Activated CD4-positive, alpha-beta memory T cell treated with anti-CD3 and anti-CD28 coated beads for 36 hours (primary cell): ENCODE measurements at places on chromosomes 16 and 17. TPM values are rescaled to one million over a fixed set of nuclear protein-coding genes. Genes with fewer than 3 reads are reported as not detected.

DNA sequence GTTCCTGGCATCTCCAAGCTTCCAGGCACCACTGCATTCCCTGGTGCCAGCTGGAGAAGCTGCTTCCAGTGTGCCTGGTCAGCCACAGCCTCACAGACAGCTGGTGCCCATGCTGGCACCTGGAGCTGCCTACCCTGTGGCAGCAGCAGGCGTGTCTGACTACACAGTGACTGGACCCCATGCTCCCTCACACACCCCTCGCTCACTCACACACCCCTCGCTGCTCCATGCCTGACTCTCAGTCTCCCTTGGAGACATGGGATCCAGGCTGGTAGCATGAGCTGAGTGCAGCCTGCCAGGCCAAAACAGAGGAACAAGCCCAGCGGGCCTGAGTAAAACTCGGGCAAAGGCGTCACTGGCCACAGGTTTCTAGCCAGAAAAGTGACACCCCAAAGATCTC, 59.1 kb upstream of the SMIM36 start:
- no peak for DNase-seq
- no peak overlapping the region for H3K27ac ChIP-seq
- H3K27me3 ChIP-seq = peaks cover 7% of the 10 kb centered on the region
- H3K36me3 ChIP-seq = no peaks in the 10 kb centered on the region
- H3K4me3 ChIP-seq = no peak overlapping the region

DNA sequence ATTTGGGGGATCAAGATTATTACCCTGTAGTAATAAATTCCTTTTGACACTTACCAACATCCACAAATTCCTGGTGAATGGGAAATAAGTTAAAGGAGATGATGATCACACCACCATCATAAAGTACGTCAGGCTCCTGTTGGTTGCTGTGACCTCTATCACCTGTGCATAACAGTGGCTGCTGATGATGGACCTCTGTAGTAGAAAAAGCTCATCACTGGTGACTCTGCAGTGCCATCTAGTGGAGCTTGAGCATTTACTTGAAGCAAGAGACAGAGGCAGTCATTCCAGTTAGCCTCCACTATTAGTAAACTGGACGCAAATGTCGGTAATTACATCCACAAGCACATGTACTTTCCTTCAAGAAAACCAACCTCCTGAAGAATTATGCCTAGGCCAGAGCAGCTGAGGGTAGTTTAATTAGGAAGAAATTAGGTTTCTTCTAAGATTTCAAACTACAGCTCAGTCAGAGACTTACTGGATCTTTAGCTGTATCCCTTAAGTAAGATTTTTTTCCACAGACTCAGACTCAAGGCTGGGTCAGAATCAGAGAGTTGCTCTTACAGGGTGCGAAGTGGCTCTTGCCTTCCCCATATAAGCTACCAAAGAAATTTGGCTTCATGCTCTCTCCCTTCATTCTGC, 39.3 kb downstream of the CYB561 start:
- H3K36me3 ChIP-seq = no peaks in the 10 kb centered on the region
- peaks cover 11% of the 10 kb centered on the region for H3K4me1 ChIP-seq
- no peak overlapping the region for H3K4me3 ChIP-seq
- no peak overlapping the region for H3K27ac ChIP-seq
- DNase-seq = peak; percentile 74

DNA sequence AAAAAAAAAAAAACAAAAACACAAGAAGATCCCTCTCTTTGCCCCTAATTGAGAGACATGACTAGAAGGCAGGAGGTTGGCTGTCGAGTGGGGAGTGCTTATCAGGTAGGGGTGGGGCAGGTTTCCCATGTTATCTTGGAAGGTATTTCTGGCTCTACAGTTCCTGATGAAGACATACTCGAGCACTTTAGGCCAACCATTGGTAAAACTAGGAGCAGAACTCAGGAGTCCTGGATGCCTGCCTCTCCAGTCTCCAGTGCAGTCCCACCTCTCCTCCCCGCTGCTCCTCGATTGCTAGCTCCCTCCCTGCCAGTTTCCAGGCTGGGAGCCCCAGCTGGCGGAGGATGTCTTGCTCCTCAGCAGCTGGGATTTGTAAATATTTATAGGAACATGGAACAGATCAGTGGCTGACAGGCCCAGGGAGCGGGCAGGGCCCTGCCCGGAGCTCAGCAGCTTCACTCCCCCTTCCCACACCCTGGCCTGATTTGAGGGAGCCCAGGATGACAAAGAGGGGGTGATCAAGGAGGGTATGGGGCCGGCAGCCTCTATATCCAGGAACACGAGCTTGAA, 11.4 kb upstream of the C1QL1 start:
- no peaks in the 10 kb centered on the region for H3K36me3 ChIP-seq
- H3K4me3 ChIP-seq = no peak overlapping the region
- no peak for DNase-seq
- H3K4me1 ChIP-seq = peaks cover 2% of the 10 kb centered on the region
- no peak overlapping the region for H3K27ac ChIP-seq

DNA sequence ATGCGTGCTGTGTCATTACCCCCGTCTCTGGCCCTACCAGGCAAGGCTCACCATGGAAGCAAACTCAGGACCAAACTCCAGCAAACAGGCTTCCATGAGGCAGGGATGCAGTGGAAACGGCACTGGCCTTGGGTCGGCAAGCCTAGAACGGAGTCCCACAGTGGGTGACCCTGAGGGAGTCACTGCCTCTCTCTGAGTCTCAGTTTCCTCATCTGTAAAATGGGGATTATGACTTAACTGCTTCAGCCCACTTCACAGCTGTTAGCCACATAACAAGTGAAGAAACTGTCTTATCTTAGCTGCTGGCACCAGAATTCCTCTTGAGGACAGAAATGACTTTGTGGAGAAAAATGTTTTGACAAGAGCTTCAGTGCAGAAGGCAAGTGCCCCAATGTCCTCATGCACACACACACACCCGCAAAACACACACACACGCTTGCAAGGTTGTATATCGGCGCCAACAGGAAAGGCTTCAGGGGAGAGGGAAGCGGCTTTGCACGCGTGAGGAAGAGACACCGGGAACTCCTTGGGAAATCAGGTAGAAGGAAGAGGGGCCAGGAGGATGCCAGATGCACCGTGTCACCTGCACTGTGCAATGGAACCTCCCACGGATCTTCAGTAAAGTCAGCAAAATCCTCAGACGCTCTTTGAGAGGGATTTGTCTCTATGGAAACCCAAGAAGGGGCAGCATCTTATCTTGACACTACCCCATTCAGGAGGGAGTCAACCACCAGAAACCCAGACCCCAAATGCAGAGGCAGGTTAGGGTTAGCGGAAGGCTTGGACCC, 53.7 kb downstream of the GSG1L start:
- no peaks in the 10 kb centered on the region for H3K36me3 ChIP-seq
- no peak for DNase-seq
- H3K27me3 ChIP-seq = peaks cover 10% of the 10 kb centered on the region
- no peak overlapping the region for H3K4me3 ChIP-seq

Gene NTN3
- not detected for total RNA-seq

Gene SLC38A10
- 60.9 TPM for total RNA-seq

DNA sequence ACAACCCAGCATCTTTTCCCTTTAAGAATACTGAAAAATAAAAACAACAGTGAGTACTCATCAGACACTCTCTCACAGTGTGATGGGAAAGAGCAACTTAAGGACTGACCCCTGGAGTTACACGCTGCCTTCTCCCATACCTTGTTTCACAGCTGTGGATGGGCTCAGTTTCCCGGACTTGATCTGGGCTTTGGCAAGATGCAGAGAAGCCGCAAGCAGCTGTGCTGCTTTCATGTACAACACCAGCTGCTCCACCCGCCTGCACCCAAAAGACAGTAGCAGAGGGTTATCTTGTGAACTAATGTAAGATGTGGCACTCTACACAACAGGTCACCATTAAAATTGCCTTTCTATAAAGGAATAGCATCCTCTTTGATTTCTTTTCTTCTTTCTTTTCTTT, 32.7 kb upstream of the ALDH3A1 start:
- H3K4me1 ChIP-seq = peaks cover 13% of the 10 kb centered on the region
- no peak overlapping the region for H3K4me3 ChIP-seq
- no peaks in the 10 kb centered on the region for H3K27me3 ChIP-seq
- DNase-seq = no peak
- H3K36me3 ChIP-seq = peaks cover 30% of the 10 kb centered on the region

Gene IGF2BP1
- 0.22 TPM for total RNA-seq

GRCh38 chr16:7209598-7209997, 123.0 kb upstream of the RBFOX1 start:
- no peaks in the 10 kb centered on the region for H3K27me3 ChIP-seq
- DNase-seq = no peak
- no peak overlapping the region for H3K27ac ChIP-seq

DNA sequence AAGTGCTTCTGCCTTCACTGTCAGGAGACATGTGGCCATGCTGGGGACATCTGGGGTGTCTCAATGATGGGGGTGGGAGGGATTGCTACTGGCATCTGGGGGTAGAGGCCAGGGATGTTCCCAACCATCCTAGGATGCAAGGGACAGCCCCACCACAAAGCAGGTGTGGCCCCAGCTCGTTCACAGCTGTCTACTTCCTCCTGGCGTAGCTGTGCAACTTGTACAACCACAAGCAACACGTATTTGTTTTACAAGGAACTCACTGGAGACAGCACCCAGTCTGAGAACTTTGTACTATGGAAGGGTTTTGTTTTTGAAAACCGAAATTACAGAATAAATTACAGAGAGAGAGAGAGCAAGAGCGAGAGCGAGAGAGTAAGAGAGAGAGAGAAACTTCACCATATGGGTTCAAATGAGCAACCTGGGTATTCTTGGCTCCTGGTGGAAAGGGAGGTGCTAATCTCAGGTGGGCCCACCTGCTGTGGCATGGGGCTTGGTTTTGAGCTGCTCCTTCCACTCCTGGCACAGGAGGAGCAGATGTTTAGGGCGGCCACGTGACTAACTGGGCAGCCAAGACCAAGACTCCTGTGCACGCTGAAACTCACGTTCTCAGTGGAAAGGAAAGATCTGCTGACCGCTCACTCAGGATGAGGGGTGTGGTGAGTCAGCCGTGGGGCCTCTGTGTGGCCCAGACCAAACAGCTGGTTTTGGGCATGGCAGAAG, 17.5 kb upstream of the TNFRSF13B start:
- no peaks in the 10 kb centered on the region for H3K36me3 ChIP-seq
- peak overlapping the region; percentile 47 for H3K4me3 ChIP-seq
- H3K4me1 ChIP-seq = peaks cover 35% of the 10 kb centered on the region
- peak; percentile 38 for DNase-seq

Gene ALDH3A1
- not detected for total RNA-seq

DNA sequence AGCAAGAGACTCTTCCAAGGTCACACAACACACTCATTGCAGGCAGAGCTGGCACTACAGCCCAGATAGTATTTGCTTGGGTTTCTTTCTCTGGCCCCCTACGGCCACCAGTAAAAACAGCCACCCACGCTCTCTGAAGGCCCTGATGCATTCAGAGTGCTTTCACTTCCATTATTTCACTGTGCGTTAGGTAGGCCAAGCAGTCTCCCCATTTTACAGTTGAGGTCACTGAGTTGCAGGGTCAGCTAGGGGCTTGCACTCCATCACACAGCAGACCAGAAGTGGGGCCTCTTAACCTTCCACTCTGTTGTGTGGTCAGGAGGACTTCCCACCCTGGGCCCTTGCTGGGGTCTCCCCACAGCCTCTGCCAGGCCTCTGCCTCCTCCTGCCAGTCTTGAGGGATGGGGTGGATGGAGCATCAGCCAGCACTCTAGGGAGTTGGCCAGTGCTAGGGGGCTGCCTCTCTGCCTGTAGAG, 2.5 kb downstream of the TBX21 start:
- no peaks in the 10 kb centered on the region for H3K27me3 ChIP-seq
- H3K4me1 ChIP-seq = peaks cover 60% of the 10 kb centered on the region
- peak overlapping the region; percentile 93 for H3K27ac ChIP-seq
- peaks cover 42% of the 10 kb centered on the region for H3K36me3 ChIP-seq

DNA sequence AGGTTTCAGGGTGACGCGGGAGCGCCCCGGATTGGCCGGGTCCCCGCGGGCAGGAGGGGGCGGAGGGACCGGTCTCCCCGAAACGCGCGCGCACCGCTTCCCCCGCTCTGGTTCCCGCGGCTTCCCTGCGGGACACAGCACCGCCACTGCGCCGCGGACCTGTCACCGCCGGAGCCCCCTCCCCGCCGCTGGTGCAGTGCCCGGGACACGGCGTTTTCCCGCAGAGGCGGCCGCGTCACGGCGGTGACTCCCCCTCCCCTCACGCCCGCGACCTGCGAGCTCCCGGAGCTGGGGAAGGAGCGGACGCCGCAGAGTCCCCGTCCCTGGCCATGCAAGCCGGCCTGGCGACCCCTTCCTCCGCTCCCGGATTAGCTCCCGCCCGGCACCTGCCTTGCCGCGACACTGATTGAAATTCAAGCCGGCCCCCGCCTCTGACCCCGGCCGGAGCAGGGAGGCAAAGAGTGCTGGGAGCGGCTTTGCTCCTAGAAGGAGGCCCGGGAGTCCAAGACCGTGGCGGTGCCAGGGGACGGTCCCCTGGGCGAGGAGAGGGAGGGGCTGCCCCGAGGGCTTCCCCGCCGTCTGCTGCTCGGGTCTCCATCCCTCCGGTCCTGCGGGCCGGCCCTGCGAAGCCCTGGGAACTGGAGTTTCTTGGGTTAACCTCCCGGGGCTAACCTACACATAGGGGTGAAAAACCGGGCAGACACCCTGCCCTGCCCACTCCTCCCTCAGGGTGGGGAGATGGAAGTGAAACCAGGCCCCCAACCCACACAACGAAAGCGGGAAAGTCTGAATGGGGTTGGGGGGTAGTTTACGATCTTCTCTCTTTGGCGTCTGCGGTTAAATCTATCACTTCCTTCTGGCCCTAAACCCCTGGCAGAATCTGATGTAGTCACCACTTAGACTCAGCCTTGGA, 1.0 kb downstream of the RHBDL3 start:
- peak overlapping the region; percentile 56 for H3K4me3 ChIP-seq
- peaks cover 14% of the 10 kb centered on the region for H3K4me1 ChIP-seq
- H3K36me3 ChIP-seq = no peaks in the 10 kb centered on the region
- no peak overlapping the region for H3K27ac ChIP-seq

- H3K36me3 ChIP-seq = no peaks in the 10 kb centered on the region
- DNase-seq = no peak
- no peak overlapping the region for H3K4me3 ChIP-seq
Observed at GRCh38 chr17:47852113-47852949, 1.4 kb upstream of the SP6 start.

Gene ULK2
- total RNA-seq = 11.7 TPM

DNA sequence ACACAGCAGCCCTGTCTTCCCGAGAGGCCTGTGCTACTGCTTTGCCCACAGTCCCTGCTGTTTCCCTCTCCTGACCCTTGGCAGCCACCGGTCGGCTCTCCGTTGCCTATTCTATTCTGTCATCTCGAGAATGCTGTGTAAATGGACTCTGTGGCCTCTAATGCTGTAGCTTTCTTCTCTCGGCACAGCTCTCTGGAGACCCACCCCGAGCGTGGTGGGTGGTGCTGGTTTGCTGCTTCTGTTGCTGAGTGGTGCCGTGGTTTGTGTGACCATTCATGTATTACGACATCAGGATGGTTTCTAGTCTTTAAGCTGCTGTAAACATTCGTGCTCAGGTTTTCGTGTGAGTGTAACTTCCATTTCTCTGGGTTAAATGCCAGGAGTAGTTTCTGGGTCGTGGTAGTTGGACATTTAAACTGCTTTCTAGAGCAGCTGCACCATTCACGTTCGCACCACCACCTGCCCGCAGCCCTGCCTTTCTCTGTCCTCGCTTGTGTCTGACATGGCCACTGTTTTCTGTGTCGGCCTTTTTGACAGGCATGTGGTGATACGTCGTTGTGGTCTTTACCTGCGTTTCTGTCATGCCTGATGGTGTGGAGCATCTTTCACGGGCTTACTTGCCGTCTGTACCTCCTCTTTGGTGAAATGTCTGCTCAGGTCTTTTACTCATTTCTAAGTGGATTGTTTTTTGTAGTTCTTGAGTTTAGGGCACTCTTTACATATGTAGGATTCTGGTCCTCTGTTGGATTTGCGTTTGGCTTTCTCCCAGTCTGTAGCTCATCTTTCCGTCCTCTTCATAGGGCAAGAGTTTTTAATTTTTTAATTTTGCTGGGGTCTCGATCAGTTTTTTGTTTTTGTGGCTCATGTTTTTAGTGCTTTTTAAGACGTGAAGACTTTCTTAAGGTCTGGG, 47.7 kb upstream of the ZNF750 start:
- no peak for DNase-seq
- no peaks in the 10 kb centered on the region for H3K27me3 ChIP-seq
- peaks cover 3% of the 10 kb centered on the region for H3K36me3 ChIP-seq

Gene ABCA8
- total RNA-seq = not detected
